ENCODE measurements at places on chromosomes 6 and 20.

- DNase-seq, result peak; percentile 37
Observed at GRCh38 chr20:10074513-10074912, 39.7 kb downstream of the ANKEF1 start.

GRCh38 chr6:146550911-146551310 lies 7.3 kb downstream of the RAB32 start:
- DNase-seq, result no peak

GRCh38 chr6:32638532-32639219 lies 1.5 kb downstream of the HLA-DQA1 start:
- no peak for DNase-seq

DNA sequence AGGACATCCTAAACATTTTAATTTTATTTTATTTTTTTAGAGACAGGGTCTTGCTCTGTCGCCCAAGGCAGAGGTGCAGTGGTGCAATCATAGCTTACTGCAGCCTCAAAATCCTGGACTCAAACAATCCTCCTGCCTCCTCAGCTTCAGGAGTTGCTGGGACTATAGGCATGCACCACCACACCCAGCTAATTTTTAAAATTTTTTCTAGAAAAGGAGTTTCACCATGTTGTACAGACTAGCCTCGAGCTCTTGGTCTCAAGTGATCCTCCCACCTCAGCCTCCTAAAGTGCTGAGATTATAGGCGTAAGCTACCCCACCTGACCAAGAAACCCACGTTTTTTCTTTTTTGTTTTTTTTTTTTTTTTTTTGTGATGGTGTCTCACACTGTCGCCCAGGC lies 33.3 kb downstream of the BAK1 start:
- no peak for DNase-seq

DNA sequence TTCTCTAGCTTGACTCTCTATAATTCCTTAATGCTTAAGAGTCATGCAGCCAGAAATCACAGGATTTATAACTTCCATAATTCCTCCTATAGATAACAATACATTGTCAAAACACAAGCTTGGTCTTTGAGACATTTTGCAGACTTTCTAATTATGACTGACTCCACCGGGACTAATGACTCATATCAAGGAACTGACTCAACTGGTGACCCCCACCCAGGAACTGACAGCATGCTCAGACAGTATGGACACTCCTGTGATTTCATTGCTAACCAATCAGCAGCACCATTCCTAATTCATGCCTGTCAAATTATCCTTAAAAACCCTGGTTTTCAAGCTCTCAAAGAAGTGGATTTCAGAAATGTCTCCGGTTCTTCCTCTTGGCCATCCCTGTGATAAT lies 670.5 kb upstream of the IMPG1 start:
- no peak for DNase-seq

- DNase-seq, result no peak
Observed at GRCh38 chr6:81696524-81696923, 56.0 kb downstream of the TENT5A start.

DNA sequence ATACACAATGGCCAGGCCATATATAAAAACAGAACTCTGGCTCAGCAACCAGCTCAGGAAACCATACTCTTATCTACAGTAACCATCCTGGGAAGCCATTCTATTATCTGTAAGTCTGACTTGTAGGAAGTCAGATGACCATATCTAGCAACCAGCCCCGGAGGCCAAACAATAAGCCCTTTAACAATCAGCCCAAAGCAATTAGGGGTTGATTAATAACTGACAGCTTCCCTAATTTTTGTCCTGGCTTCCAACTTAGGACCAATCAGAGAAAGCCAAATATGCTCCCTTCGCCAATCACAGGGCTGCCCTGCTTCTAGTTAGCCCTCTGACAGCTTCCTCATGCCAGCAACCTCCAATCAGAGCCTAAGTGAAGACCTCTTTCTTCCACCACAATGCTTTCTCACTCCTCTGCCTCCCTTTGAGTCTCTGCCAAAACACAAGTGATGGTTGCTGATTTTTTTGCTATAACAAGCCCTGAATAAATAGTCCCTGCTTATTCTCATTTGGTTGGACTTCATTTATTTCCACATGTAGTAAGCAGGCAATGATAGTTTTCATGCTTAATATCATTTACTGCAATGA lies 37.8 kb upstream of the STXBP5 start:
- DNase-seq, result no peak

GRCh38 chr20:5085380-5085779 lies 34.4 kb downstream of the PCNA start:
- no peak for DNase-seq

GRCh38 chr6:99334526-99335127 lies 14.8 kb downstream of the FAXC start:
- no peak for DNase-seq

GRCh38 chr20:49276961-49277785 lies 684 bp downstream of the ZNFX1 start:
- DNase-seq, result no peak

DNA sequence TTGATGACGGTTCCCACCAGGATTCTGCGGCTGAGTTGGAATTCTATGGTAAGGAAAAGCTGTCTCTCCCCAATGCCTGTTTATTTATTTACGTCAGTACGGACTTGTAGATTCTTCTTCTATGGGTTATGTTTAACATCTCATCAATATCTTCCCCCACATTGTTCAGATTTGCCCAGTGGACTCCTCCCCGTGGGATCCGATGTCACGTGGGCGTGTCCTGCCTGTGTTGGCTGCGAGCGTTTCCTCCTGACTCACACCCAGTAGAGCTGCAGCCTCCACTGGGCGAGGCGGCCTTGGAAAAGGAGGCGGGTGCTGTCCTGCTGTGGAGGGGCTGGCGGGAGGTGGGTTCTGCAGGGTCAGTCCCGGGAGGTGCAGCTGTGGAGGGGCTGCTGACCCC lies 46.8 kb upstream of the SLCO4A1 start:
- no peak for DNase-seq

- DNase-seq, result no peak
Observed at GRCh38 chr6:63516186-63516944, 55.9 kb upstream of the LOC128125822 start.

GRCh38 chr6:29603930-29604329 lies 19.0 kb downstream of the OR2H2 start:
- no peak for DNase-seq

DNA sequence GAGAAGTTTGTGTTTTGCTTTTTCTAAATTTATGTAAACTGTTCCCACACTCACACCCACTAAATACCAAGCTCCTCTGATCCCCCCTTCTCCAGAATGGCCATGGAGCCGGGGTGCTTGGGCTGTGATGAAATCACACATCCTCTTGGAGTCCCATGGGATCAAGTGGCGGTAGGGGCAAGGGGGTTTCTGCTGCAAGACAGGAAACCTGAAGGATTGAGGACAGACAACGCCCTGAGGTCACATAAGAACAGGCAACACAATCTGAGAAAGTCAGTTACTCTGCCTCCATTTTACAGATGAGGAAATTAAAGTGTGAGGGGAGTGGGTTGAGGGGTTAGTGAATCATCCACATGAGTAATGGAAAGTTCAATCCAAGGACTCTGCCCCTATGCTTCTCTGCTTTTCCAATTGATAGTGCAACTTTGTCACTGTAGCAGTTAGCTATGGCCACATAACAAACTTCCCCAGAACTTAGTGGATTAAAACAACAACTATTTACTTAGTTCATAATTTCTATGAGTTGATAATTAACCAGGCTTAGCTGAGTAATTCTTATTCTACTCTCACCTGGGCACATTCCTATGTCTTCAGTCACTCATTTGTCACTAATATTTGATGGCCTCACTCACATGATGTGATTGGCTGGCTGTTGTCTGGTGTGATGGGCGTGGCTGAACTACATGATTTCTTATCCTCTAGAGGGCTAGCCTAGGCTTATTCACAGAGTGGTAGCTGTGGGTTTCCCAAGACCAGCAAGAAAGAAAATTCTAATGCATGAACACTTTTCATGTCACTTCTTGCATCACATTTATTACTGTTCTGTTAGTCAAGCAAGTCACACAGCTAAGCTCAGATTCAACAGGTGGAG lies 311.1 kb upstream of the RNF24 start:
- no peak for DNase-seq

DNA sequence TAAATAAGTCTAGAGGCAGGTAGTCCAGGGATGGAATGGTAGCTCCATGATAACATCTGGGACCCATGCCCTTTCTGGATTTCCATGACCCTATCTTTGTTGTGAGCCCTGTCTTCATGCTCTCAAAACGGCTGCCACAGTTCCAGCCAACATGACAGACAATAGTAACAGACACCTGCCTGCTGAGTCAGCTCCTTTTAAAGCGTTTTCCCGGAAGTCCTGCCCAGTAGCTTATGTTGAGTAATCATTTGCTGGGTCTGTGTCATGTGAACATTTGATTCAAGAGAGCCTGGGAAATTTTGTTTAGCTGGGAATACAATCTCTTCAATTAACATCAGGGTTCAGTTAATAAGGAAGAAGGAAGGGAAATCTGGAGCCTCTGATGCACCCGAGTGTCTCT lies 262.2 kb upstream of the SULF2 start:
- no peak for DNase-seq

DNA sequence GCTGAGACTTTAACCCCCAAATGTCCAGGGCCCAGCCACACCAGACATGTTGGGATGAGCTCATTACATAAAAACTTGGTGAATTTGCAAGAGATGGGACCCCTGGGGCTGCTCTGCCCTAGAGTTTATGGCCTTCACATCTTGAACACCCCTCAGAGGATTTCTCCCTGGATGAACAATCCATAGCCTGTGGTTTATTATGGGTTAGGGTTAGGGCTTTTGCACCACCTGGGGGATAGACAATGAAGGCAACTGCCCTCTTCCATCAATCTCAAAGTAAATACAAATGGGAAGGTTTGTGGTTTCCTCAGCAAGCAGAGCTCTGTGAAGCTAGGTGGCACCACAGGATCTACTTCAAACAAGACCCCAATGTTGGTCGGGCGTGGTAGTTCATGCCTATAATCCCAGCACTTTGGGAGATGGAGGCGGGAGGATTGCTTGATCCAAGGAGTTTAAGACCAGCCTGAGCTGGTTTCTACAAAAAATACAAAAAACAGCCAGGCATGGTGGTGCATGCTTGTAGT lies 17.4 kb downstream of the SPINT3 start:
- DNase-seq, result no peak

DNA sequence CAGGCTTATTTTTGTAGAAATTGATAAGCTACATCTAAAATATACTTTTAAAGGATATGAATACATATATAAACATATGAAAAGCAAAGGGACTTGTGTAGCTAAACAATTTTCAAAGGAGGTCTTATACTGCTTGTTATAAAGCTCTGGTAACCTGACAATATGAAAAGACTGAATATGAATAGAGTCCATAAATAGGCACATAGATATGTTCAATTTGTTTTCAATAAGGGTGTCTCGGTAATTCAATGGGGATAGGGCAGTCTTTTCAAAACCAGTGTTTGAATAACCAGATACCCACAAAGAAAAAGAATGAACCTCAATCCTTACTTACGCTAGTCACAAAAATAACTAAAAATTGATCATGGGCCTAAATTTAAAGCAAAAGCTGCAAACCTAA lies 9.3 kb upstream of the MAP3K5 start:
- no peak for DNase-seq

GRCh38 chr6:113402544-113402943 lies 454.6 kb upstream of the MARCKS start:
- DNase-seq, result no peak

- DNase-seq, result no peak
Observed at GRCh38 chr20:41370176-41370575, 3.6 kb upstream of the EMILIN3 start.

DNA sequence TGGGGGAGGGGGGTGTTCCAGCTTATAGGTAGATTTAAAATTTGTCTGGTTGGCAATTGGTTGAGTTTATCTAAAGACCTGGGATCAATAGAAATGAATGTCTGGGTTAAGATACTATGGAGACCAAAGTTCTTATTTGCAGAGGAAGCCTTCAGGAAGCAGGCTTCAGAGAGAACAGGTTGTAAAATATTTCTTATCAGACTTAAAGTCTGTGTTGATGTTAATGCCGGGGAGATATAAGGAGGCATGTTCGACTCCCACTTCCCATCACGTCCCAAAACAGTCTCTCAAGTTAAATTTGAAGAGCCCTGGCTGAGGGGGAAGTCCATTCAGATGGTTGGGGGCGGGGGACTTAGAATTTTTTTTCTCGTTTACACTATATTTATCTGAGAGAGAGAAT lies 12.3 kb upstream of the BLCAP start:
- no peak for DNase-seq

DNA sequence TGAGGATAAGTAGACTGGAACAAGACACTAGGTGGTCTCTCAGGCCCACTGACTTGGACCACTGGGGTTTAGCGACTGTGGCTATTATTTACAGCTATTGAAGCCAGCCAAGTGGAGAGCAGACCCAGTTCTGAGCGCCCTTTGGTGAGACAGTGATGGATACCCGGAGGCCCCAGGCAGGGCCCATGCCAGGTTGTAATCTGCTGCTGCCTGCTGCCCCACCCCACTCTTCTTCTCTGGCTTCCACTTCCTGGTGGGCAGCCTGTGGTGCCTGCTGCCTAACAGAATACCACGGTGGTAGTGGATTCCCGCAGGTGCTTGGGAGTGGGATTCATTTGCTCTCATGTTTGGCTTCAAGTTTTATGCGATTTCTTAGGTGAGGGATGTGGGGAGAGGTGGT lies 570 bp downstream of the RAB44 start:
- no peak for DNase-seq

DNA sequence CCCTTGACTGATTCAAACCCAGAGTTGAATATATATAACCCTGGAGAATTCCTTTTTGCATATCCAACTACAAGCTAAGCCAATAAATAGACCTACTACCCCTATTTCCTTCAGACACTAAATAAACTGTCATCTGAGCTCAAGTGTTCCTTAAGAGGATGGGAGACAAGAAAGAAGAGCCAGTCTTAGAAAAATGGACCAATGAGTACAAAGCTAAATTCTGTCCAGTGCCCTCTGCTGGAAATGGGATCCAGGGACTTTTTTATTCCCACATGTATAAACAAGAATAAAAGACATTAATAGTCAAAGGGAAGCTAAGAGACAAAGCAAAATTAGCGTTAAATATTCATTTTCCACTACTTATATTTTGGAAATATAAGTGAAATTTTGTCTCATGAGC lies 4.8 kb downstream of the PPP1R10 start:
- DNase-seq, result no peak

- DNase-seq, result no peak
Observed at GRCh38 chr6:53302678-53303360, 45.9 kb downstream of the ELOVL5 start.

DNA sequence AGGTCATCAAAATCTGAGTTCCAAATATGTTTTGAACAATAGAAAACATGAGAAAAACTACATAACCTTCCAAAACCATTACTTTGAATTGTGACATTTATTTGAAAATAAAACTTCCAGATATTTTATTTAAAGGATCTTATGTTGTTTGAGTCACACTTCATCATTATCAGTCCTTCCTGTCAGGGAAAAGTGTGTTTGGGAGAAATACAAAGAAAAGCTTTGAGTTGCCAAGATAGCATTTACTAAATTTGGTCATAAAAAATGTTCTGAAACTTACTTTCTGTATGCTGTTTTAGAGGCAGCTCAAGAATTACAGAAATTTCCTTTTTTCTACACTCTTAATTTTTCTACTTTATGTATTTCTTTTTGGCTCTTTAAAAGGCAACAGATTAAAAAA lies 208.2 kb upstream of the RIN2 start:
- no peak for DNase-seq
